ENCODE measurements at places on chromosomes 13 and 19. TPM values are rescaled to one million over a fixed set of nuclear protein-coding genes. Genes with fewer than 3 reads are reported as not detected.

Gene C1QTNF9
- total RNA-seq: 0.45 TPM

DNA sequence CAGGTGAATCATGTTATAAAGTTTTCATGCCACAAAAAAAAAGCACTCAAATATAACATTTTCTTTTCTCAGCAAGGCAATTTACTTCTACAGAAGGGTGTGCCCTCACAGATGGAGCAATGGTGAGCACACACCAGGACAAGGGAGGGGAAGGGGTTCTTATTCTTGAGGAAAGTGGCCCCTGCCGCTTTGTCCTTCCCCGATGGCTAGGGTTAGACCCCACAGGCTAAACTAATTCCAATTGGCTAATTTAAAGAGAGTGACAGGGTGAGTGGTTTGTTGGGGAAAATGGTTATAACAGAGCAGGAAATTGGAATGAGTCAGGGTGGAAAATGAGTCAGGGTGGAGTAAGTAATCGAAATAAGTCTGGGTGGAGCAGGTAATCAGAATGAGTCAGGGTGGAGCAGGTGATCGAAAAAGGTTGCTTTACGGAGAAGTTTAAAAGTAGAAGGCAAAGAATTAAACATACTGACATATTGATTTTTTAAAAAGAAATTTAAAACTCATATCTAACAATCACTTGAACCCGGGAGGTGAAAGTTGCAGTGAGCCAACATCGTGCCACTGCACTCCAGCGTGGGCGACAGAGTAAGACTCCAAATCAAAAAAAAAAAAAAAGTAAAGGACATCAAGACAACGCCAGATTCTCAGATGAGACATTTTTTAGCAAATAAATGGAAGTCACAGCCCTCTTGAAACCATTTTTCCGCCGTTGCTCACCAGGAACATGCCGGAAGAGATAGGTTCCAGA is 813 bp downstream of the ZNF562 start:
- no peak for DNase-seq

DNA sequence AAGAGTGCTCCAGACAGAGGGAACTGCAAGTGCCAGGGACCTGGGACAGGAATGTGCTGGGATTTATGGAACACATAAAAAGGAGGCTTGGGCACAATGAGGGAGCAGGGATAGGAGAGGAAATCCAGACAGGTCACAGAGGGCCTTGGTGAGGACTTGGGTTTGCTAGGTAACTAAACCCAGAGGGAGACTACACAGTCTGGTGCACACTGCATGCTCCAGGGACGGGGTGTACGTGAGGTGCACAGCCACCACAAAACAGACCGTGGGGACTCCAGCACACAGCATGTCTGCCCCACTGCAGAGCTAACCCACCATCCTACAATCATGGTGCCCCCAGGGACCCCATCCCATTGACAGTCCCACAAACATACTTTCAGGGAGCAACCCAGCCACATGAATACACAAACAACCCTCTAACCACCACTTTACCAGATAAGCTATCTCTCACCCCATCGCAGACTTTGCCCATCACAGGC is 5.5 kb upstream of the ZFP36 start:
- no peak for DNase-seq

GRCh38 chr19:34229721-34230120 is 24.6 kb upstream of the GARRE1 start:
- no peak for DNase-seq

DNA sequence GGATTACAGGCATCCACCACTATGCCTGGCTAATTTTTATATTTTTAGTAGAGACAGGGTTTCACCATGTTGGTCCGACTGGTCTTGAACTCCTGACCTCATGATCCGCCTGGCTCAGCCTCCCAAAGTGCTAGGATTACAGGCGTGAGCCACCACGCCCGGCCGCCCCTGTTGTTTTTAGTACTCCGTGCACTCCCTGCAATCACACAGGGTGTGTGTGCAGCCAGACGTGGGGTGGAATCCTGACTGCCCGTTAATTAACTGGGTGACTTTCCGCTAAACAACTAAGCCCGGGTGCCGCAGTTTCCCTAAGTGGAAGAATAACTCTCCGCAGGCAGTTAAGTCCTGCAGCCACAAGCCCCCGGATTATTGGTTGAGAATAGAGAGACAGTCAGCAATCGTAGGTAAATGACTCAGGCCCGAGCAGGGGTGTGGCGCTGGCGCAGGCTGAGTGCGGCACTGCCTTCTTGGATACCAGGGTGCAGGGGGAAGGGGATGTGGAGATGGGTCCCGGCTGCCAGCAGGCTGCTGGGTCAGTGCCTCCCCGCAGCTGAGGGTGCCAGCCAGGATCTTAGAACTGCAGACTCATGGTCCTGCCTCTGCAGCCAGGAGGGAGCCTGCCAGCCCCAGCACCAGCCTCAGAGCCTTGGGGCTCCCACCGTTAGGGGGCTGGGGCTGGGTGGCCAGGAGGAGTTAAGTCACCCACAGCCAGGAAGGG is 6.1 kb upstream of the FXYD3 start:
- DNase-seq: peak; percentile 63
